Glutamatergic neuron (in vitro differentiated cells): ENCODE measurements at places on chromosomes 3 and 15.

DNA sequence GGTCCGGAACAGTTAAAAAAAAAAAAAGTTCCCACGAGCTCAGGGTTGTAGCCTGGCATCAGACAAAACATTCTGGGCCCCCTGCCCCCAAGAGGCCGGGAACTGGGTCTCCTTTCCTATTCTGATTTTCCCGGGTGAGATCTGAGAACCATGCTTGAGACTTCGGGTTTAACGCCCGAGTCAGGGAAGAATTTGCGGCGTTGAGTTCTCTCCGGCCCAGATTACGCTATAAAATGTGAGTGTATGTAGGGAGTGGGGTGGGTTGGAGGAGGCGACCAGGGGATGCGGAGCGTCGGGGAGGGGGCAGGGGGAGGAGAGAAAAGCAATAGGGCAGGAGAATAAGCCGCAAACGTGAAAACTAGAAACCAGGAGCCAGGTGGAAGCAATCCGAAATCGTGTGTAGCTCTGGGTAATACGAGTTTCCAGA lies 2.7 kb downstream of the ZIC1 start:
- no peak for DNase-seq

GRCh38 chr3:54261141-54261540 lies 138.8 kb downstream of the CACNA2D3 start:
- no peak for DNase-seq

GRCh38 chr3:122928396-122929187 lies 99.0 kb downstream of the SEMA5B start:
- no peak for DNase-seq

DNA sequence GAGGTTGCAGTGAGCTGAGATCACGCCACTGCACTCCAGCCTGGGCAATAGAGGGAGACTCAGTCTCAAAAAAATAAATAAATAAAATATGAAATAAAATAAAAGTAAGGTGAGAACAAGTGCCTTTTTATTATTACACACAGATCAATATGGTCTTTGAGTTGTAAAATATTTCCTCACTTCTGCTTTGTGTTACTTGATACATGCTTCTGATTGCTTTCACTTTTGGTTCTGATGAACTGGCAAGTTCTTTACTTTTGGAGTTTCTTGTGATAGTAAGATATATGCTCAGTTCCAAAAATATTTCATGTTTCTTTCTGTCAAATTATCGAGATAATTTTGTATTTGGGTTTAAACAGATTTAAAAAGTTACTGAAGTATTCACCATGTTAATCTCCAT lies 16.6 kb upstream of the GYG1 start:
- DNase-seq: no peak

DNA sequence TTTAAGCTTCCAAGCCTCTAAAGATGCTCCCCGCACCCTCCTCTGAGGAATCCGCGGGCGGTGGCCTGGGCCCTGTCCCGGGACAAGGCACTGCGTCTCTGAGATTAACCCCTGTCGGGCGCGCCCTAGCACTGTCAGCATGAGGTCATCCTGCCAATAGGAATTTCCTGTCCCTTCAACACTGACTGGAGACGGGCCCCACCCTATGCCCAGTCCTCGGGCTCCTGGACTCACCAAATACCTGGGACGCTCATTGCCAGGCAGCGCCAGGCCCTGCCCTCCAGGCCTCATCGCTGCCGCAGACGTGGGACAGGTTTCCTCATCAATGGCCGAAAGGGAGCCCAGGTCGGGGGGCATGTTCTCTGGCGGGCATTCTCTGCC lies 67.6 kb upstream of the SH3GL3 start:
- DNase-seq: no peak

DNA sequence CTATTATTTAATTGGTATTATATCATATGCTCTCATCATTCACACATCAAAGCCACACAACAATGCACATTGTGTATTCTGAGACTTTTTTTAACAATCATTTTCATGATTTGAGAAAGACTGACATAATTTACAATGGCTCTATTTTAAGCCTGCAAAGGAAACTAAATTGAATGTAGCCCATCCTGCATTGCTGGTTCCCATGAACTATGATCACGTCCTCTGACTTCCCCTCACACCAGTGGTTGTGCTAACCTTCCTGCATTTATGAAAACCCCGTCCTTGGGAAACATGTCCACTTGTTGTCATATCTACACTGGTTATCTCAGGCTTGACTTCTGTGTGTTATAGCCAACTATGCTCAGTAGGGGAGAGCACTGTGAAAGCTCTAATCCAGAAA lies 546.2 kb downstream of the MECOM start:
- DNase-seq: no peak
